ENCODE measurements at places on chromosomes 7 and 10. TPM values are rescaled to one million over a fixed set of nuclear protein-coding genes. Genes with fewer than 3 reads are reported as not detected.

The CFAP43 gene
- not detected for total RNA-seq

DNA sequence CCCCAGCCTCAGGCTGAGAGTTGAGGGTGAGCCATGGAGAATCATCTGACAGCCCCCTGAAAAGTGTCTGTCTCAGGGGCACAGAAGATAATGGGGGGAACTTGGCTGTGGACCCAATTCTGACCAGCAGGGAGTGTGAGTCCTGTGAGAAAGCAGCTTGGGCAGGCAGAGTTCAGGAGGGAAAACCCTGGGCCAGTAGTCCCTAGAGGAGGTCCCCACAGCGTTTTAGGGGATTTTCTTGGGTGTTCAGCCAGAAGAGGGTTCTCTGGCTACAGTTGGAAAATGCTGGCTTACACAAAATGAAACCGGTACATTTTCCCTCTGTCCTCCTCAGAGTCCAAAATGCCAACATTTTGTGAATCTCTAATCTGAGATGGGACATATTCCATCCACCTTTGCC lies 35.8 kb upstream of the TRIM8 start:
- no peak for DNase-seq

DNA sequence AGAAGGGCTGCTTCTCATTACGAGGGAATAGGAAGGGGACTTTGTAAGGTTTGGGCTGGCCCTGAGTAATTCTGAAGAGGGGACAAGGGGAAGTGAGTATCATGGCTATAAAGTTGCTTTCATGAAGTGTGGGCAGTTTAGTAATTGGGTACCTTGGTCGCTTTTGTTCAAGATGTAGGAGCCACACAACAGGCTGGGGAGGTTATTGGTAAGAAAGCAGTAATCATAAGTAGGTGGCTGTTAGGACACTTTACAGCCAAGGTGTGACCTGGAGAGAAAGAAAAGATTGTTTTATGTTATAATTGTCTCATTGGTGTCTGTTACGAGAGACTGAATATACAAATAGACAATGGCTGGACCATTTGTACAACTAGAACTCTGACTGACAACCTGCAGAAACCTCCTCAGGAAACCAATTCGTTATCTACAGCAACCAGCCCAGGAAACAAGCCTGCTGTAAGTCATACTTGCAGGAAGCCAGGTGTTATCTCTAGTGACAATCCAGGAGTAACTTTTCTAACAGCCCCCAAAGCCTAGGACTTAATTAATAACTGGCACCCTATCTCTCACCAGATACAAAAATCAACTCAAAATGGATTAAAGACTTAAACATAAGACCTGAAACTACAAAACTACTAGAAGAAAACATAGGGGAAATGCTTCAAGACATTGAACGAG lies 5.0 kb upstream of the CCM2 start:
- DNase-seq = no peak

The SFTPA1 gene
- not detected for total RNA-seq

GRCh38 chr10:56318816-56319215 lies 42.2 kb downstream of the ZWINT start:
- no peak for DNase-seq

GRCh38 chr10:79111846-79112614 lies 43.3 kb downstream of the ZMIZ1 start:
- no peak for DNase-seq

The MBL2 gene
- total RNA-seq = not detected

DNA sequence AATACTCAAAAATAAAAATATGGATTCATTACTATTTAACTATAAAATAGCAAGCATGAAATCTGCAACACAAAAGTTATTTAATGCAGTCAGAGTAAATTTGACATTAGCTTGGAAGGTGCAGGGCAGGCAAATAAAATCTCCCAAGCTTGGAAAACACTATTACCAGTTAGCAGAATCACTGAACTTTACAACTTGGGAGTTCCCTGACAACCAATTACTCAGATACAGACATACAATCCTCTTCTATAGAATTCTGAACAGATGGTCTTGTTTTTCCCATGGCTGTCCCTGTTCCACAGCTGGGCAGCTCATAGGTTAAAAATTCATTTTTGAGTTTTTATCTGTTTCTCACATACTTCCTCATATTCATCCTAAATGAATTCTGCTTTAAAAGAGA lies 1002.6 kb downstream of the SORCS3 start:
- no peak for DNase-seq

The SLC37A3 gene
- total RNA-seq = 44.7 TPM

- no peak for DNase-seq
Measured at GRCh38 chr7:6640246-6640721, 3.2 kb downstream of the ZNF316 start.

- DNase-seq = no peak
Measured at GRCh38 chr10:124872681-124873080, 69.2 kb upstream of the ZRANB1 start.

The ICA1 gene
- 11.3 TPM for total RNA-seq

DNA sequence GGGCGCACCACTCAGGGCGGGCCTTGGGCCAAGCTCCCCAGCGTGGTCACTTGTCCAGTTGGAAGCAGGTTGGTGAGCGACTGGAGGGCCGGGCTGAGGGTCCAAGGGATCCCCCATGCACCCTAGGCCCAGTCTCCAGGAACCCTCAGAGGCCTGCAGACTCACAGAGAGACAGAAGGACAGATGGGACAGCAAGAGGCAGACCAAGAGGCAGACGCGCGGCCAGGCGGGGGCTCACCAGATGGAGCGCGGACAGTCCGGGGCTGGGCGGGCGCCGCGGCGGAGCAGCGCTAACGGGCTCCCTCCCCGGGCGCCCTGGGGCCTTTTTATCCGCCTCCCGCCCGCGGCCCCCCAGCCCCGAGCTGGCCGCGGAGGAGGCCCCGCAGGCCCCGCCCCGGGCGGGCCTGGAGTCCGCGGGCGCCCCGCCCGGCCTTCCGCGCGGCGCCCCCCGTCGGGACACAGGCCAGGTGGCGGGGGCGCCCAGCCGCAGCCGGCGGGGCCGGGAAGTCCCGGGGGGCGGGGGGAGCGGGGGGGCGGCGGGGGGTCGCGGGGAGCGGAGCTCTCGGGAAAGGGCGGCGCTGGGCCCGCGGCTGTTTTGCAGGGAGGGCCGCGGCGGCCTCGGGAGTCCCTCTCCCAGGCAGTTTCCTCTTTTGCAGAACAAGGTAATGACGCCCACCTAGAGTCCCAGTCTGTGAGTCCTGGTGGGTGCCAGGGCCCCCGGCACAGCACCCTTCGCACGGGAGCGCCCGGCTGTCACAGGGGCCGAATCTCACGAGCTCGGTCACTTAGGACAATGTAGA lies at the start of gene LOXL4:
TSS of gene LOXL4 (minus strand) at position 301 of the 800 bp plus-strand sequence. CDS start 5,175 bp downstream, outside the sequence.
- DNase-seq = no peak

- DNase-seq = no peak
Measured at GRCh38 chr7:25382869-25383268, 154.6 kb upstream of the NPVF start.

Data from CD4-positive, CD25-positive, alpha-beta regulatory T cell (primary cell).